Activated naive CD8-positive, alpha-beta T cell treated with anti-CD3 and anti-CD28 coated beads for 36 hours (primary cell): ENCODE measurements at places on chromosomes 6 and 20. TPM values are rescaled to one million over a fixed set of nuclear protein-coding genes. Genes with fewer than 3 reads are reported as not detected.

Gene FOXF2
- total RNA-seq = not detected

Gene MOG
- total RNA-seq = not detected

Gene CD93
- total RNA-seq = 0.08 TPM

Gene SLC35B3
- 10.1 TPM for total RNA-seq

Gene OPRL1
- 0.16 TPM for total RNA-seq

Gene BMP5
- total RNA-seq = not detected

Gene OOEP
- total RNA-seq = not detected

Gene BNIP5
- total RNA-seq = not detected

Gene LY6G5B
- total RNA-seq = 17.6 TPM

Gene IDH3B
- 147 TPM for total RNA-seq

DNA sequence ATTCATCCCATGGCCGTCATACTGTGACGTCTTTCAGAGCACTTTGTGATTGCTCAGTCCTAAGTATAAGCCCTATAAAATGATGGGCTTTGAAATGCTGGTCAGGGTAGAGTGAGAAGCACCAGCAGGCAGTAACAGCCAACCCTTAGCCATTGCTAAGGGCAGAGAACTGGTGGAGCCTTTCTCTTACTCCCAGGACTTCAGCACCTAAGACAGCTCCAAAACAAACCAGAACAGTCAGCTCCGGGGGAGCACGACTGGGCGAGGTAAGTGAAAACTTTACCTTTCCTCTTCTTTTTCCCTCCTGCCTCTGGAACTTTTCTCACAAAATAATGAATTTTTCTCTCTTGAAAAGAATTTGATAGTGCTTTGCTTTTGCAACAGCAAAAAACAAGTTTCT lies at the start of gene VIP:
VIP (plus strand) TSS at position 104 of the 400 bp plus-strand sequence. CDS start 1,381 bp downstream, outside the sequence.
- DNase-seq = no peak

GRCh38 chr6:158571826-158572652 lies 12.1 kb downstream of the TMEM181 start:
- DNase-seq = no peak

- no peak for DNase-seq
Observed at GRCh38 chr6:92790381-92790780, 629.0 kb downstream of the EPHA7 start.

GRCh38 chr6:101826678-101827077 lies 433.2 kb downstream of the GRIK2 start:
- DNase-seq = no peak

DNA sequence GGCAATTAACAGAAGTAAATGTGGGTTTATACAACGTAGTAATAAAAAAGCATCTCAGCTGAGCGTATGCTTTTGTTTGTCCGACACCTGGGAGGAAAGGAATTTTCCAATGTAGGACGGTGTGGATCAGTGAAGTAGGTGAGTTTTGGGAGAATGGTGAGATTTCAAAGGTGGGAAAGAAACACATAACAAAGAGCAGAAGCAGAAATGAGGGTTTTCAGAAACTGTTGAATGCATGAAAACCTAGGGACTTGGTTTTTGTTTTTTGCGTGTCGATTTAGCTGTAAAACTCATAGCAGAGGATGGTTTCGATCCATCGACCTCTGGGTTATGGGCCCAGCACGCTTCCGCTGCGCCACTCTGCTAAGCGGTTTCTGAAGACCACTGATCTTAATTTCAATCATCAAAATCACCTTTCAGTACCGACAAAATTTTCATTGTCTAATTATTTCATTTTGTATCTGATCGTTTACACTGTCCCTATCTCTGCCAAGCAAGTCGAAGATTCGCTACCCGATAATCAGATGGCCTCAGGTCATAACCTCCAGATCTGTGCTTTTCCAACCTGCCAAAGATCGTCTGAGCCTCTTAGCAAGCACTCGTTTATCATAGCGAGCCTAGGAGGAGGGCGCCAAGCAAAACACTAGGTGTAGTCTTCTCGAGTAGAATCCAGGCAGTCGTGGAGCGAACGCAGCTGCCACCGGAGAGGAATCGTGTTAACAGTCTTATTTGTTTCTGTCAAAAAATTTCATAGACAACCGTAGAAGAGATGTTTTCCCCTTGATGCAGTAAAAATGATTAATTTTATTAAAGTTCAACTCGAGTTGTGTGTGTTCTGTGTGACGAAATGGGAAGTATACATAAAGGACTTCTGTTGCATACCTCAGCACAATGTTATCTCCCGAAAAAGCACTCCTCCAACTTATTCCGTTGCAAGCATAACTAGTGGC lies 20.9 kb upstream of the POM121L2 start:
- DNase-seq = peak; percentile 52

- DNase-seq = no peak
Observed at GRCh38 chr6:166308769-166309589, 787 bp upstream of the PRR18 start.

DNA sequence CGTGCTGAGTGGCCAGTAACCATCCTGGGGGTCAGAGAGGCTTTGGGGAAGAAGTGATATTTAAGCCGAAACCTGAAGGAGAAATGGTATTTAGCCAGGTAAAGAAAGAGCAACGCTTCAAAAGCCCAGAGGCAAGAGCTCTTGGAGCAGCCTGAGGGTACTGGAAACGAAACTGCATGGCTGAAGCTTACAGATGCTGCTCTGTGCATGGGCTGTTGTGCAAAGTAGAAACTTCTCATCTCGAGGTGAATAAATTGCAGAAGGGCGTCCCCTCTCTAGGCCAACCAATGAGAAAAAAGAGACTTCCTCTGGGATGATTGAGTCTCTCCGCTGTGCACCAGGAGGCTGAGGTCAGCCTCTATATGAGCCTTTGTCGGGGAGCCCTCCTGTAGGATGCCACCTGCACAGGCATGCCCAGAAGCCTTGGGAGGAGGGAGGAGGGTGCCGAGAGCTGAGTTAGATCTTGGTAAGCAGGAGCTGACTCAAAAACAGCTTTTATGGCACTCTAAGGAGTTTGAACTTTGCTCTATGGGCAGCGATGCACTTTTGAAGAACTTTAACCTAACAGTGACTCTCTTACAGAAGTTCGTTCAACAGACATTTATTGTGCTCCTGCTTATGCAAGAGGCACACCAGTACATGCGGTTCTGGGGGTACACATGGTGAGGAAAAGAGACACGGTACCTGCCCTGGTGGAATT lies 61.6 kb upstream of the EDN1 start:
- DNase-seq = no peak

- DNase-seq = no peak
Observed at GRCh38 chr20:24810676-24811407, 138.2 kb upstream of the CST7 start.

- DNase-seq = no peak
Observed at GRCh38 chr20:48313324-48313723, 514.5 kb downstream of the PREX1 start.

GRCh38 chr6:711925-712324 lies 19.0 kb upstream of the EXOC2 start:
- no peak for DNase-seq

- DNase-seq = no peak
Observed at GRCh38 chr6:97626671-97627441, 343.8 kb upstream of the MMS22L start.

DNA sequence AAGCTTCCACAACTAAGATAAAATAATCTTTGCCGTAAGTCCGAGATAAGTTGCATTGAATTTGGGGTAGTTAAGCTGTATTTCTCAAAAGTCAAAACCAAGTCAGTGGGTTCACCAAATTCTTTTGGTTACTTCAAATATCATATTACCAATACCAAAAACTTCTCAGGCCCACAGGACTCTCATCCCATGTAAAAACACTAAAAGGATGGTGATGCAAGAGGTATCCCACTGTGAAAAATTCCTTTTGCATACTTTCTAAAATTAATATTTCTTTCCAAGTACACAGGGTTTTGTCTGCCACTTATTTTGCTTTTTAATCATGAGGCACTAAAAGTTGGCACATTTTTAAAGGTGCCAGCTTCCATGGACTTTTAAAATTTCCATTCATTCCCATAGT lies 151.3 kb downstream of the GJA10 start:
- DNase-seq = no peak

GRCh38 chr6:96015518-96016333 lies at the start of gene FUT9:
TSS of gene FUT9 (plus strand) at chr6:96015974. CDS start at chr6:96203156, 187,182 bp downstream.
- DNase-seq = no peak

GRCh38 chr6:34696189-34696738 lies 303 bp downstream of the ILRUN start:
- DNase-seq = no peak

DNA sequence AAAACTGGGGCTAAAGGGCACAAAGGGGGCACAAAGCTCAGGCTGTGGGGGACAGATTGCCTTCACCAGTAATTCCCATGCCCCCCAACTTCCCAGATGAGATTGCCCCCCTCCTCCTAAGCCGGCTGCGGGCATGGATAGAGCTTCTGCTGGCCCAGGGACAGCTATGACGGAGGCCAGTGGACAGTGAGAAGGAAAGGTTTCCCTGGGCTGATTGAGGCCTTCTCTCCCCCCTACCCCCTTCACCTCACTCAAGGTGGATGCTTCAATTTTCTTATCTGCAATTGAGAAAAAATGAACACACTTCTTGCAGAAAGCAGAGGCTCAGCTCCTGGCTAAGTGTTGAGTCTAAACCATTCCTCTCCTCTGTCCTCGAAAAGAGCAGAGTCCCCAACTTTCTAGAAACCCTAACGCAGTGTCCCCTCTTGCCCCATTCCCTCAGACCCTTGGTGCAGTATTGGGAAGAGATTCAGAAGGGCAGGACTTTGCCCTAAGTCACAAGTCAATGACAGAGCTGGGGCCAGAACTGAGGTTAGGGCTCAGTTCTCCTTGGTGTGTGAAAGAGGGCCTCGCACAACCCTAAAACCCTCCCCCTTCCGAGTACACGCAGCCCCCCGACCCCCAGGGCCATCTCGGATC lies 808 bp downstream of the SDC4 start:
- DNase-seq = no peak

- DNase-seq = no peak
Observed at GRCh38 chr20:2829376-2829775, 11.1 kb downstream of the PCED1A start.

DNA sequence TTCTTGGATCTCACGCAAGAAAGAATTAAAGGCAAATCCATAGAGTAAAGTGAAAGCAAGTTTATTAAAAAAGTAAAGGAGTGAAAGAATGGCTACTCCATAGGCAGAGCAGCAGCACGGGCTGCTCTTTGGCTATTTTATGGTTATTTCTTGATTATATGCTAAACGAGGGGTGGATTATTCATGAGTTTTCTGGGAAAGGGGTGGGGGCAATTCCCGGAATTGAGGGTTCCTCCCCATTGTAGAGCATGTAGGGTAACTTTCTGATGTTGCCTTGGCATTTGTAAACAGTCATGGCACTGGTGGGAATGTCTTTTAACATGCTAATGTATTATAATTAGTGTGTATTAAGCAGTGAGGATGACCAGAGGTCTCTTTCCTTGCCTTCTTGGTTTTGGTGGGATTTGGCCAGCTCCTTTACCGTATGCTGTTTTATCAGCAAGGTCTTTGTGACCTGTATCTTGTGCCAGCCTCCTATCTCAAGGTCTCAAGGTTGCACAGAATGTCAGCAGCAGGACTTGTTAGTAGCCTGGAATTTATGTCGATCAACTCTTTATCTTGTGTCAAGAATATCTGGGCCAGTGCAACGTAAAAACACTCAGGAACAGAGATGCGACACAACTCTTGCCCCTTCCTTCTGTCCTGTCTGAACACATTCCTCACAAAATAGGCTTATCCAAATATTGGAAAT lies 931.4 kb downstream of the QKI start:
- DNase-seq = no peak

- no peak for DNase-seq
Observed at GRCh38 chr6:133447924-133448323, 206.8 kb downstream of the EYA4 start.

GRCh38 chr6:112189494-112189893 lies 64.9 kb downstream of the LAMA4 start:
- DNase-seq = no peak

- DNase-seq = no peak
Observed at GRCh38 chr6:33546766-33547165, 33.3 kb downstream of the BAK1 start.

GRCh38 chr20:40056171-40056570 lies 632.9 kb downstream of the MAFB start:
- no peak for DNase-seq

DNA sequence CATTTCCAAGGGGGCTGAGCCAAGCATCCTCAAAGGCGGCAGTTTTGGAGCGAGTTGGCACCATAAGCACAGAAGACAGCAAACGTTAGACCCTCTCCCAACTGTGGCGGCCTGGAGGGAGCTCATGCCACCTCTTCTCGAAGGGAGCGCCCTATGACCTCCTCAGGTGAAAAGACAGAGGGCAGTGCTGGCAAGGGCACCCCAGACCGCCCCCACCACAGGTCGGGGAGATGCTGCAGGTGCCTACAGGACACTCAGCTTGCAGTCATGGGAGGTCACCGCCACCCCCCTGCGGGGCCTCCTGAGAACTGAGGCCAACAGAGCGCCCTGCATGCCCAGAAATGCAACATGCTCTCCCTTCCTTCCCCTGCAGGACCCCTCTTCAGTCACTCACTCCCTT lies 45.1 kb upstream of the BHLHE23 start:
- no peak for DNase-seq

GRCh38 chr20:62677678-62678077 lies 31.0 kb upstream of the NTSR1 start:
- DNase-seq = no peak

DNA sequence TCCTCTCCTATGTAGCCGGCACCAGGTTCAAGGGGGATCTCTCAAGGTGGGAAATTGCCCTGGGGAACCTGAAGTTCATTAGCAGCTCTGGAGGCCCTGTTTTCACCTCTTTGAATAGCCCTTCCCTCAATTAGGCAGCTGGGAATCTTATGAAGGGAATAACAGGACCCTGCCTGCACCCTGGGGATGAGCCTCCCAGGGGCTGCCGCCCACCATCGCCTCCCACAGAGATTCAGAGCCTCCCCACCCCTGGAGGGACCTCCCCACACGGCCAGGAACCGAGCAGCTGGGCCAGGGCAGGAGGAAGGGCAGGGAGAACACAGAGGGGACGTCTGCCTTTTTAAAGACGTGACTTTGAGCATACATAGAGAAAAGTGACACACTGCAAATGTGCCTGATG lies 4.6 kb upstream of the EEF1A2 start:
- DNase-seq = no peak

DNA sequence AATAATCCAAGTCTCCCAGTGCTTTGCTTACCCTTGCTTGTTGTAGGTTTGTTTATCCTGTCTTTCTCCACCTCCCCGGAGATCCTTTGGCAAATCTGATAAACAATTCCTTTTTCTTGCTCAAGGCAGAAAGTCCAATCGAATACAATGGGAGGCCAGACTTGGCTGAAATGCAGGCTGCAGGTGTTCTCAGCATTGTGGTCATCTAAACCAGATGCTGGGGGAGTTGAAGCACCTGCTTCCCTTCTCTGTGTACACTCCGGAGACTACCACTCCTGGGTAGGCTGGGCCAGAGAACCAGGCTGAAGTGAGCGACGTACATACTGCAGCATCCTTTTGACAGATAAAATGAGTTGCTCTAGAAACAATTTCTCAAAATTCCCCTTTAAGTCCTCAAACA lies 82.6 kb upstream of the PREP start:
- DNase-seq = no peak

DNA sequence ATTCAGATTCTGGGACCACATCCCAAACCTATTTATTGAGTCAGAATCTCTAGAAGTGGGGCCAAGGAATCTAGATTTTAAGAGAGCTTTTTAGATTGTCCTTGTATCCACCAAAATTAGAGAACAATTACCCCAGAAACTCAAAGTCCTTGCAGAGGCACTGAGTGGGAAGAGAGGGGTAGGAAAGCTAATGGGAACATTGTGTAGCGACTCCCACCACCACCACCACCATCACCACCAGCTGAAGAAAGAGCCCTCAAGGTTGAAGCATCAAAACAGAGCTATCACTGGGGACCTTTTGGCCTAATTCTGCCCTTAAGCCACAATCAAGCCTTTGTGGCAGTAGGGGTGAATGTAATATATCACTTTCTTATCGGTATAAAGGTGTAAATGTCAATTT lies 39.0 kb upstream of the SLC32A1 start:
- no peak for DNase-seq
